ENCODE measurements at places on chromosomes 2 and 18. TPM values are rescaled to one million over a fixed set of nuclear protein-coding genes. Genes with fewer than 3 reads are reported as not detected.

DNA sequence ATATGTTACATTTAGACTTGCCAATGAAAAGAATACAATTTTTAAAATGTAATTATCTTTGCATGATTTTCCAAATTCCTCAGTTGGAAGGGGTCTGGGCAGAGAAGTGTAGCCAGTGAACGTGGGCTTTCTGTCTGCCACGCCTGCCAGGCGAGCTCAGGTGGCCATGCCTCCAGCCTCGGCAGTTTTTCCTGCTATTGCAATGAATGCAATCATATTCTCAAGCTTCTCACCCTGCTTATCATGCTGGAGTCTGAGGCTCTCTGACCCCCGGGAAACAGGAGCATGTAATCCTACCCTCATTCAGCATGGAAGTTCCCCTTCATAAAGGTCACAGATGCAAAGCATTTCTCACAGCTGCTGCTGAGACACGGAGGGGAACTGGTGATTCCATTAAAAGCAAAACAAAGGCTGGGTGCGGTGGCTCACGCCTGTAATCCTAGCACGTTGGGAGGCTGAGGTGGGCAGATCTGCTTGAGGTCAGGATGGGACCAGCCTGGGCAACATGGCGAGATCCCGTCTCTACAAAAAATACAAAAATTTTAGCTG, 154.8 kb downstream of the MBP start:
- H3K36me3 ChIP-seq, result peaks cover 8% of the 10 kb centered on the region
- peaks cover 9% of the 10 kb centered on the region for H3K4me1 ChIP-seq
- H3K4me3 ChIP-seq, result peak overlapping the region; percentile 28
- H3K27me3 ChIP-seq, result no peaks in the 10 kb centered on the region

GRCh38 chr2:211793690-211794089, 744.9 kb downstream of the ERBB4 start:
- DNase-seq, result no peak
- H3K36me3 ChIP-seq, result no peaks in the 10 kb centered on the region
- no peak overlapping the region for H3K27ac ChIP-seq
- H3K4me3 ChIP-seq, result no peak overlapping the region
- H3K4me1 ChIP-seq, result no peaks in the 10 kb centered on the region

FSIP2 gene
- total RNA-seq, result 6.4 TPM

PLGLB2 gene
- 2.9 TPM for total RNA-seq

GRCh38 chr2:202681688-202682205, 47.0 kb downstream of the FAM117B start:
- H3K4me3 ChIP-seq, result no peak overlapping the region
- no peaks in the 10 kb centered on the region for H3K4me1 ChIP-seq
- H3K27ac ChIP-seq, result no peak overlapping the region

DNA sequence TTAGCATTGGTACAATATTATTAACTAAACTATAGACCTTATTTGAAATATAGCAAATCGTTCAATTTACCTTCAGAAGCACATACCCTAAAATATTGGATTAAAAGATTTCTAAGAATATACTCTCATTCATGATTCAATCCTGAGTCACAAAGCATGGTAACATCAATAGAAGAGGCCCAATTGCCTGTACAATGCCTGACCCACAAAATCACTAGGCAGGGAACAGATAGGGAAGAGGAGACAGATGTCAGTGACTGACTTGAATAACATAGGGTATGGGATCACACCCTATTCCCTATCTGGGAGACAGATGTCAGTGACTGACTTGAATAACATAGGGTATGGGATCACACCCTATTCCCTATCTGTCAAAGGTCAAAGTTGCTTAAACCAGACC, 611.6 kb upstream of the VRK2 start:
- no peaks in the 10 kb centered on the region for H3K36me3 ChIP-seq
- H3K4me3 ChIP-seq, result no peak overlapping the region
- DNase-seq, result no peak
- no peaks in the 10 kb centered on the region for H3K27me3 ChIP-seq

DNA sequence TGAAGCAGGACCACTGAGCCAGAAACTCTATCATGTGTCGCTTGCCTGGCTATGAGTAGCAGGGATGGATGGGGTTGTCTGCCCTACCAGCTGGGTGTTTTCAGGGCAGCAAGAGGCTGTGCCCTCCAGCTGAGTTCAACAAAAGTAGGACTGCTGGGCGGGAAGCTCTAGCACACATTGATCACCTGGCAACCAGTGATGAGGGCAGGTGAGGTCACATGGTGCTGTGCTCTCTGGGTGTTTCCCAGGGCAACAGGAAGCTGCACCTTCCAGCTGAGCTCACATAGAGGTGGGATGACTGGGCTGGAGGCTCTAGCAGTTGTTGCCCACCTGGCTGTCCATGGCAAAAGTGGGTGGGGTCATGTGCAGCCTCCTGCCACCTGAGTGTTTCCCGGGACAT, 487.3 kb upstream of the VWC2L start:
- no peak for DNase-seq
- no peaks in the 10 kb centered on the region for H3K4me1 ChIP-seq
- H3K4me3 ChIP-seq, result no peak overlapping the region
- H3K27ac ChIP-seq, result no peak overlapping the region
- no peaks in the 10 kb centered on the region for H3K27me3 ChIP-seq

PIEZO2 gene
- 45.3 TPM for total RNA-seq

- no peaks in the 10 kb centered on the region for H3K4me1 ChIP-seq
- DNase-seq, result no peak
- H3K27me3 ChIP-seq, result no peaks in the 10 kb centered on the region
- H3K36me3 ChIP-seq, result no peaks in the 10 kb centered on the region
These were observed 7.2 kb upstream of the DAW1 start for GRCh38 chr2:227864161-227864756.

Data from stomach (tissue), 19 donors.